ENCODE measurements at places on chromosomes 6 and 20.

GRCh38 chr6:1586861-1587450, 22.8 kb upstream of the FOXC1 start:
- no peak for DNase-seq

- DNase-seq: no peak
Observed at GRCh38 chr20:62944746-62945145, 6.8 kb downstream of the GID8 start.

DNA sequence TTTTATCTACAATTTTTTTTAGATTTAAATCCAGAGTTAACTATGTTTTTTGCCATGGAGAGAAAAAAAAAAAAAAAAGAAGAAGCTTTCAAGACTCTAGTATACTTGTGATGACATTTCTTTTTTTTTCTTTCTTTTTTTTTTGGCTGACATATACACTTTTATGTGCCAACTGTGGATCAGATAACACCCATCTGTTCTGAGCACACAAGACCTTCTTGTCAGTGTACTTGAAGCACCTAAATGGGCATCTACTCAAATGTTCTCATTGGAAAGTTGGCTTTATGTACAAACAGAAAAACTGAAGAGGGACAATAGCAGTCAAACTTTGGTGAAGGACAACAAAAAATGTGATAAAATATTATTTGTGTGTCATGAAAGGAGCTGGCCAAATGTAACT, 904.5 kb downstream of the GRIK2 start:
- no peak for DNase-seq

- no peak for DNase-seq
Observed at GRCh38 chr6:74646461-74646860, 559.4 kb downstream of the COL12A1 start.

- no peak for DNase-seq
Observed at GRCh38 chr6:37793067-37793466, 26.5 kb upstream of the ZFAND3 start.

DNA sequence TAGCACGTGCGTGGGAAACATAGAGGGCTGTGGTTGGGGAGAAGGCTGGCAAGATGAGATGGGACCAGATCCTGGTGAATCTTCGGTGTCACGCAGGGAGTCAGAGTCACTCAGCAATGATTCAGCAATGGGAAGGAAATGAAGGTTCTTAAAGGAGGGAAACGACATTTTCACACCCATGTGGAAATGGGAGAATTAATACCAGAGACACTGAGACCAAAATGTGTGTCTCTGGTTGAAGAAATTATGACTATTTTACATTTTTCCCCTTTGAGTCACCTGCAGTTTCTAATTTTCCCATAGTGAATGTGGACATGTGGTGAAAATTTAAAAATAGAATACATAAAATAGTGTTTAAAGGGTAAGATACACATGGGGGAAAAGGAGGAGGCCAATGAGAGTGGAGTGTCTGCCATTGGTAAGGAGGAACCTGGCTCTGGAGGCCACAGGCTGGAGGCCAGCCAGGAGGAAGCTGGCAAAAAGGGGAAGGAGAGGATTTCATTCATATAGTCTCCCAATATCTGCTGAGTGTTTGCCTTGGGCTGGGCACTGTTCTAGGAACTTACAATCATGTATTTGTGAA, 17.5 kb downstream of the NRN1 start:
- no peak for DNase-seq
